ENCODE measurements at places on chromosomes 6 and 20.
A peak's percentile ranks its signal among the peaks of the same experiment; 100 is the strongest.

GRCh38 chr6:35919827-35920751, 809 bp downstream of the SRPK1 start:
- no peak for DNase-seq

- DNase-seq: no peak
These were observed 3.2 kb upstream of the CST3 start for GRCh38 chr20:23640671-23641667.

GRCh38 chr20:51749674-51750036, 18.5 kb downstream of the ATP9A start:
- no peak for DNase-seq

- no peak for DNase-seq
These were observed 73.0 kb downstream of the SLC24A3 start for GRCh38 chr20:19285436-19285835.

- DNase-seq: no peak
These were observed 733 bp upstream of the PSORS1C2 start for GRCh38 chr6:31139599-31139998.

DNA sequence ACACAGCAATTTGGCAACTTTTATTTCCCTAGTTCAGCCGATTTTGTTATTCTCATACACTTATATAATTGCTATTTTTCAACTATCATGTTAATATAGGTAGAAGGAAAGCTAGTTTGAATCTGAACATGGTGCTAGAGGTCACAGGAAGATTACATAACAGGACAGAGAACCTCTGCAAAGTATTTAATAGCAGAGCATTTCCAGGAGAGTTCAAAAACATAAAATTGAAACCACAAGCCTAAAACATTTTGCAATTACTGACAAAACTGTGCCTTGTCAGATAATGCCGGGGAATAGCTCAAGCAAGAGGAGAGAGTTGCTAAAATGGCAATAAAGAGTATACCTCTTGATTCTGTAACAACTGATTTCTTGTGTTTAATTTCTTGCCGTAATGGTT, 70.8 kb downstream of the TFAP2B start:
- DNase-seq: no peak

GRCh38 chr6:53731866-53732636, 62.8 kb upstream of the LRRC1 start:
- DNase-seq: no peak

GRCh38 chr6:15389765-15390723, 144.2 kb downstream of the JARID2 start:
- DNase-seq: no peak

- no peak for DNase-seq
These were observed 508.7 kb upstream of the CITED2 start for GRCh38 chr6:139882977-139883728.

- DNase-seq: no peak
These were observed 39.0 kb downstream of the TOMM6 start for GRCh38 chr6:41826343-41827022.

GRCh38 chr20:57737349-57737748, 27.5 kb upstream of the PMEPA1 start:
- DNase-seq: no peak

GRCh38 chr20:25253606-25254275, 5.9 kb downstream of the PYGB start:
- no peak for DNase-seq

- DNase-seq: no peak
These were observed 60.2 kb downstream of the CHMP4B start for GRCh38 chr20:33871362-33871761.

GRCh38 chr20:52812231-52812847, 159.8 kb upstream of the TSHZ2 start:
- no peak for DNase-seq

DNA sequence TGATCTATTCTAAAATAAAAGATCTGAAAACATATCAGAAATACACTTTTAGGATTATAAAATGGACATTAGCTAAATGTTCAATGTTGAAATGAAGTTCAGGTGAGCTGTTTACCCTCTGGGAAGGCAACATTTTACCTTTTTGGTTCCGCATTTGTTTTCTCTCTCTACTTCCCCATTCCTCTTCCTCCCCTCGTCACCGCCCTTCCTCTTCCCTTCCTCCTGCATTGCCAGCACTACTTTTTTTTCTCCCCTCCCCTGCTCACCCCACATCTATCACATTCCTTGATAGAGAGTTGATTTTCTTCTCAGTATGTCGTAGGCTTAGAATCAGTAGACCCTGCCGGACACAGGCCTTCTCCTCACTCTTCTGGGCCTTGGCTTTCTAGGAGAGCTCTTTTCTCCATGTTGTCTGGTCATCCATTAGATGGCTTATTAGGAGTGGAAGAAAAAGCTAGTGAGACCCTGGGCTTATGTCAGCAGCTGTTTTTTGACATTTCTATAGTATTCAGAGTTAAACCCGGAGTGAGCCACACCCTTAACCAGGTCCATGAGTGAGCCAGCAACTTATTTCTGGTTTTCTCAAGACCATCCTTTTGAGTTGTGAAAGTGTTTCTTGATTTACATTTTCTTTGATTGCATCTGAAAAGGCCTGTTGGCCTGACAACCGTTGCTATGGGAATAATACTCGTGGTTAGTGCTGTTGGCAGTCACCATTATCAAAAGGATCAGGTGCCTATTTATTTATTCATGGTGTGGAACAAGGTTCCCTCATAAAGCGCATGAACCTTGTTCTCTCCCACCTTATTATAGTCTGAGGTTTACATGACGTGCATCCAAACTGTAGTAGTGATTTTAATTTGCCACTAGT, 90.9 kb downstream of the DTD1 start:
- DNase-seq: no peak

GRCh38 chr20:37142708-37143107, 36.4 kb upstream of the RPN2 start:
- DNase-seq: no peak

DNA sequence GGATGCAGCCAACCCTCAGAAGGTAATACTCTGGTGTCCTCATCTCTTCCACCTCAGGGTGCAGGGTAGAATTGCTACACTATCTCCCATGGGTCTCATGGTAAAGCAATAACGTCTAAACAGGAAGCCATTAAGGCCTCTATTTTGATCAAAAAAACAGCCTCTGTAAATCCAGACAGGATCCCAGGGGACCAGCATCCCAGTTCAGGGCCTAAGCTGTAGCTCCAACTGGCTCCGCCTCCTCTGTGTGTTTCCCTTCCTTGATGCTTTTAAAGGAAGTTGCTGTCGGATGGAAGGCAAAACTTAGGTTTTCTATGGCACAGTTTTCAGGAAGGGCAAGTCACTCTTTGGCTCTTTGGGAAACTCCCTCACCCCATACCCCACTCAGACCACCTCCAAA, 222.0 kb downstream of the MAFB start:
- DNase-seq: no peak

DNA sequence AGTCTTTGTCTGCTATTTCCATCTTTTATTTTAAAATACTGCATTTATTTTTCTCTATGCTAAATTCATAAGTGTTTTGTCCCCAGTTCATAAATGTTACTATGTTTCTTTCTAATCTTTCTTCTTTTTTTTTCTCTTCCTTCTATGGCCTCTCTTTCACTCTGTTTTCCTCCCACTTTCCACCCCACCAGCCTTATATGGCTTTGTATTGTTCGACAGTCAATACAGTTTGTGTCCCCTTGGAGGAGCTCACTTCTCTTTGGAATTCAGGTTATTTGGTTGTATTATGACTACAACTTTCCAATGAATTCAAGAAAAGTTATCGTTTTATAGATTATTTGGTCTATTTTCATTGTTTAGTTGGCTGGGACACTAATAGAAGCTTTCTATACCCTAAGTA, 393.5 kb downstream of the NKAIN2 start:
- DNase-seq: no peak

DNA sequence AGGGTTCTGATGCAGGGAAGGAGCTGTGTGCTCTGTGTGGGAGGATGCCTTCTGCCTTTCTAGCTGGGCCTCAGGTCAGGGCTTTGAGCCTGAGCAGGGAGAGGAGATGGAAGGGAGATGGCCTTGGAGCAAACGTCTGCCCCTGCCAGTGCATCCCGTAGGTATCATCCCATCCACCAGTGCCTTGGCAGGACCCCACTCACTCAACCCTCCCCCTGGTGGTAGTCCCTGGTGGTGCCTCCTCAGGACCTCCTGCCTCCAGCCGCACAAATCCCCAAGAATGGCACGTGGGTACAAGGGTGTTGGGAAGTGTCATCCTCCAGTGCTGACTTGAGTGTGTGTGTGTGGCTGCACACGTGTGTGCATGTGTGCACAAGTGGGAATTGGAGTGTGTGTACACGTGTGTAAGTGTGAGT, 23.1 kb upstream of the MICB start:
- no peak for DNase-seq

GRCh38 chr20:42567409-42567808, 622.3 kb downstream of the PTPRT start:
- DNase-seq: no peak

- DNase-seq: no peak
These were observed 196.0 kb downstream of the BTBD3 start for GRCh38 chr20:12113468-12114371.

GRCh38 chr6:36986704-36987047, 680 bp upstream of the MTCH1 start:
- no peak for DNase-seq

- DNase-seq: no peak
These were observed 184.4 kb downstream of the CDH26 start for GRCh38 chr20:60142587-60142986.

DNA sequence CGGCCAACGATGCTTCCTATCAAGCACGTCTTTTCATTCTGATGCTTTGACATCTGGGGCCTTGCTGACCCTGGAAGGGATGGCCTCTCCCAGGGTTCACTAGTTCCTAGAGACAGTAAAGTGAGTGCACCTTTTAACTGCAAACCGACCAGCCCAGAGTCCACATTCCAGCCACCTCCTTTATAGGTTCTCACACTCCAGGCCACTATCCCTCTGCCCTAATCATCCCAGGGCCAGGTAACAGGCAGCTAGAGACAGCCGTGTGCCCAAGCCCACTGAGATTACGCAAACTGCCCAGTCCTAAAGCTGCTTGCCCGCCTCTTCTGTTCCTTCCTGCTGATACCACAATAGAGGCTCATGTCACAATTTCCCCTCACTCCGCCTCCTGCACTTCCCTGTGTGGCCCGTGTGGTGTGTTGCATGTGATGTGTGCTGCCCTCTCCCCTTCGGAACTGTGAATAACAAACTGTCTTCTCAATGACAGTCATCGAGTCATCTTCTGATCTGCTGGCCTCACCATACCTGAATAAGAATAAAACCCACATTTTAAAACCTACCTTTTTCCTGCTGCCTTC, 123.7 kb upstream of the EXOC2 start:
- DNase-seq: no peak

DNA sequence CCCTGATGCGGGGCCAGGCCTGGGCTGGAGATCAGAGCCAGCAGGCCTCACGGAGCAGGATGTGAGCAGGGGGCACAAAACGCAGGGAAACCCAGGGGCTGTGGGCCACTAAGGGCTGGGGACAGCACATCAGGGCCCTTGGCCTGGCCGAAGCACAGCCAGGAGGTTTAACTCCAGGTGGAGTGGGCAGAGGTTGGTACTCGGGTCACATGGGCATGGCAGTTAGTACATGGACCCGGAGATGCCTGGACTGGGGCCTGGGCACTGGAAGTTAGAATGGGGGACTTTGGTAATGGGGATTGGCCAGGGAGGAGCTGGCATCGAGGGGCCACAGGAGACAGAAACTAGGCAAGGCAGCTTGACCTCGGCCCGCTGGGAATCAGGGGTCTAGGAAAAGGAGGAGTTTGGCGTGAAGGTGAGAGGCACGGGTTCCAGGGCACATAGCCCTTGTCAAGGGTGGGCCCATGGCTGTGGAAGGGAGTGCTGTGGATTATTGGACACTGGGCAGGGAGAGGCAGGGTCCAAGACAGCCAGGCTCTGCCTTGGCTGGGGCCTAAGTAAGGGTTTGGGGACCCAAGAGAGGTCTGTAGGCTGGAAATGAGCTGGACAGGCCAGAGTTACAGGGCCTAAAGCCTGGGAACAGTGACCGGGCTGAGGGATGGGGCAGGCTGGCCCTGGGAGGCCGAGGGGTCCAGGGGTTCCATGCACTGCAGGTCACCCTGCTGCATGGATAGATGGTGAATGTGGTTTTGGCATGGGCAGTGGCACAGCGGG, 41.6 kb upstream of the CD93 start:
- peak; percentile 78 for DNase-seq

GRCh38 chr6:130164251-130164650, 58.5 kb downstream of the SAMD3 start:
- DNase-seq: no peak

DNA sequence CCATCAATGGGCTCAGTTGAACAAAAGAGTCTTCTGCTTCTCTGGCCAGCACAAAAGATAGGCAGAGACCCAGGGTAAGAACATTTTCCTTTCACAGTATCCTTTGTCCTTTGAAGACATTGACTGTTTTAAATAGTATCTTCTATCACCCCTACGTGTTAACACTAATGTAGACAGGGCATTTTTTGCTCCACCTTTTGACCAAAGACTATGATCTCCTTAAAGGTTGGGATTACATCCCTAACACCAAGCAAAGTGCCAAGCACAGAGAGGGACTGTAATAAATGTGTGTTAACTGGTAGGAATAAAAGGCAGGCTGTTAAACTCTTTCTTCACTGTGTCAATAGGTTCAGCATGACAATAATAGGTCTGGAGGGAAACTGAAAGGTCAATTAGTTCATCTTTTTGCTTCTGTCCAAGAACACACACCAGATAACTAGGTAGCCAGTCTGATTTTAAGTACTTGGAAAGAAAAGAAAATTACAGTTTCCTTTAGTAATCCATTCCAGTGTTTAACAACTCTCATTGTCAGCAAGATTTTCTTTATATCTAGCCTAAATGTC, 63.6 kb upstream of the NOX3 start:
- no peak for DNase-seq

- DNase-seq: no peak
These were observed 44.1 kb upstream of the CTAGE9 start for GRCh38 chr6:131754715-131755567.

DNA sequence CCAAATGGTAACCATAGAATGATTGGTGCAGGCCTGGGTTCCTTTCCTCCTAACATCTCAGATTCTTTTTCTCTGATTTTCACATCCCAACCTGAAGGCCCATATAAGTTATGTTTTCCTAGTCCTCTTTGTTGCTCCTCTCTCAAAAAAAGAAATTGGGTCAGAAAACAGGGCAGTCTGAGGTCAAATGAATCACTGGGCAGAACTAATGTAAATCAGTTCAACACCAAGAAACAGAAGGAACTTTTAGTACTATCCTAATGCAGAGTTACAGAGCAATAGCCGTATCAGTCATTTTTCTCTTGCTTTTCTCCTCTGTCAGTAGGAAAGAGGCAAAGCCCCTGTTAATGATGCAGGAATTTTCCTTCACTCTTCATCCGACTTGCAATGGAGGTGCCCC, 11.0 kb upstream of the TPD52L1 start:
- DNase-seq: no peak
